A549 treated with Hydrocortisone at 1 μM for 4 hours (cell line): ENCODE measurements at places on chromosomes 13 and 19. TPM values are rescaled to one million over a fixed set of nuclear protein-coding genes. Genes with fewer than 3 reads are reported as not detected.

The WDR88 gene
- total RNA-seq = 0.16 TPM in 1 of 5 replicates, not detected in the others

The NCR1 gene
- total RNA-seq = not detected in 5 replicates

The TEX101 gene
- not detected in 5 replicates for total RNA-seq

The KLK3 gene
- total RNA-seq = not detected in 5 replicates

The UBL3 gene
- total RNA-seq = 7.0 to 11.0 TPM (median 8.8 TPM) in 5 replicates

The RASAL3 gene
- 0.10 TPM in 1 of 5 replicates, not detected in the others for total RNA-seq

The ZNF836 gene
- total RNA-seq = 0.45 to 1.2 TPM (median 0.88 TPM) in 5 replicates

The CLDND2 gene
- 3.7 to 13.8 TPM (median 12.5 TPM) in 5 replicates for total RNA-seq
